ENCODE measurements at places on chromosomes 7 and 10. TPM values are rescaled to one million over a fixed set of nuclear protein-coding genes. Genes with fewer than 3 reads are reported as not detected.
A peak's percentile ranks its signal among the peaks of the same experiment; 100 is the strongest.

DNA sequence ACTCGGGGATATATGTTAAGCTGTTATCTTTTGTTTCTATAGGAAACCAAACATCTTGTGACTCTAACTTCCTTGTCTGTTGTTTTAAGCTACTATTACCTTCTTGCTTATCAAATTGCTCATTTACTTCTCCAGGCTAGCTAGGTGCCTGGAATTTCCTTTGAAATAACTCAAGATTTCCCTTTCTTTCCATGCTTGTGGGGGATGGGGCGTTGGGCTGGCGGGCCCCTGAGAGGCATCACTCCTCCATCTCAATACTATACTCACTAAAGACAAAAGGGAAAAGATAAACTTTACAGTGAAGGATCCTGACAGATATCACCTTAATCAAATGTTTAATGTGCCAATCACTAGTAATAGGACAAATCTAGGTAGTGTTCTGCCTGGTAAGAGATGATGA is 34.7 kb upstream of the MYO3A start:
- DNase-seq: no peak

DNA sequence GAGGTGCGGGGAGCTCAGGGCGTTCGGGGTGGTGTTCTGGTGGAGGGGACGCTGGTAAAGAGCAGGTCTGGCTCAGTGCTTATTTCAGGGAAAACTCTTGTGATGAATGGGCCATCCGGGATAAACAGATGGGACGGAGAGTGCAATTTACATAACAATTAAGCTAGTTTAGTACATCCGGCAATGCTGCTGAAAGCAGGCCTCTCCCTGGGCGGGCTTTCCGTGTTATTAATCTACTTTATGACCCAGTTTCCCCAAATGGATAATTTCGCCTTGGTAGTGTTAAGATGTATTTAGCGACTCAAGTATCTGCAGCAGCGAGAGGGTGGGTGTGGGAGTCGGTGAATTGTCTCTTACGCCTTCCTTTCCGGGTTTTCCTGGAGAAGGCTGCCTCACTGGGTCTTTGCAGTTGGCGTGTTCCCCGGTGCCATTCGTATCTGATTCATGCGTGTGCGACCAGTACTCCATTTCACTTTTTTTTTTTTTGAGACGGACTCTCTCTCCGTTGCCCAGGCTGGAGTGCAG is 25.2 kb downstream of the FOXK1 start:
- peak; percentile 68 for DNase-seq

GRCh38 chr7:149287622-149288021 is 25.6 kb downstream of the ZNF783 start:
- DNase-seq: no peak

DNA sequence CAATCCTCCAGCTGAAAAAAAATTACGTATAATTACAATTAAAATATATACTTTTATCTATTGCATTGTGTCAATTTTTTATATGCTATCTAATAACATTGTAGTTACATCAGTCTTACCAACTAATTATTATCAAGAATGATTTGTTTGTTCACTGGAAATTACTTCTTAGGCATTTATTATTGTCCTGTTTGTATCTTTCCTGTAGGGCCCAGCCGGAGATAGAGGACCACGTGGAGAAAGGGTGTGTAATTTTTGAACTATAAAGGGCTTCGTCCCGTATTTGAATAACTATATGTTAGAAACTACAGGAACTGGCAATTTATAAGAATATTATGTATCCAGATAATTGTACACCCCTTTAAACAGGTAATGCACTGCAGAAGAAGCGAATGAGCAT is 4.1 kb downstream of the COL1A2 start:
- no peak for DNase-seq

GRCh38 chr10:98308669-98309365 is 40.8 kb upstream of the LOXL4 start:
- DNase-seq: no peak

GRCh38 chr7:99551334-99551733 is 580 bp downstream of the FAM200A start:
- no peak for DNase-seq

GRCh38 chr10:119643306-119644204 is 7.6 kb upstream of the BAG3 start:
- peak; percentile 47 for DNase-seq

Gene TUBAL3
- total RNA-seq: not detected

Measured in astrocyte (in vitro differentiated cells and primary cell).